ENCODE measurements at places on chromosomes 5 and 9.

GRCh38 chr9:127140181-127140580 lies 17.7 kb upstream of the ANGPTL2 start:
- DNase-seq = no peak

DNA sequence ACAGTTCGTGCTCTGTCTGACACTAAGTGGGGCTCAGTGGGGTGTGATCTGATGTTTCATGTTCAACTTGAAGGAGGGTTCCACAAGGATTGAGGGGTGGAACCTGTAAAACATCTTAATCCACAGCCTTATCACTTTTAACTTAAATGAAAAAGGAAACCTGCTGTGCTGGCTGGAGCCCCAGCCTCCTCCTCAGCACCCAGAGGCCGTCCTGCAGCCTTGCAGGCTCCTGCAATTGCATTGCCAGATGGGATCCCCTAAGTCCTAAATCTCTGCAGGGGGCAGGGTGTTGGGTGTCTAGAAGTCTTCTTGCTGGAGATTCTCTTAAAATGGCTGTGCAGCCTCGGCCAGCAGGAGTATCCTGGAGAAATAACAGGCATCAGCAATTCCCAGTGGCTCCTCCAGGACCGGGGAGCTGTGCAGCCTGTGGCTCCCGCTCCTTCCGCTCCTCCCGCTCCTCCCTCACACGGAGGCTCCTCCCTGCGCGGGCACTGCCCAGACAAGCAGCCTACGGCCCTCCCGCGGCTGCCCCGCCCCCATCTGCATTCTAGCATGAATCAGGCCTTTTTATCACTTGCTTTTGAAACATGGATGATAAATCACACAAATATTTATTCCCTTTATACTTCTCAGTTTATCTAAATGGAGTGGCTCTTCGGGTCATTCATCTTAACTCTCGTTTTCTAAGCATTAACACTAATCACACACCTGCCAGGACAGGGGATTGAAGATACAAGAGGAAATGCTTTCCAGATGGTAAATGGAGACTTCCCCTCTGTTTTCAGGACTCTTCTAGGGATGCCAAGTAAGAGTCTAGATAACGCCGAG lies 131.0 kb downstream of the ADAMTS16 start:
- peak; percentile 86 for DNase-seq

DNA sequence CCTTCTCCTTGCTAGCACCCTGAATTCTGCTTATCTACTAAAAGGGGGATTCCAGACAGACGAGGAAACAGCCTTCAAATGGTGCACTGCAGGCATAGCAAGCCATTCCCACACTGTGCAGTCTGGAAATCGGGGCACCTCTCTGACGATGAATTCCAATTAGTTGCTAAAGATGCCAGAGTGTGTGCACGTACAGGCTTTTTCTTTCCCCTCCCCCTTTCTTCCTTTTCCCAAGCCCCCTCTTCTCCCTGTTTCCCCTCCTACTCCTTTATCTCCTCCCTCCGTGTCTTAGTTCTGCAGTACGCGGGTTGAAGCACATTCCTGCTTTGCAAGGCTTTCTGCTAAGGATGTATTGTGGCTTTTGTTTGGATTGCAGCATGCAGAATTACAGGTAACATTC lies at the start of gene GPR21:
Gene GPR21, plus strand, starts transcription at position 316 of the 400 bp plus-strand sequence. CDS start 900 bp downstream, outside the sequence.
- DNase-seq = no peak

- no peak for DNase-seq
These were observed 402.7 kb upstream of the ZNF608 start for GRCh38 chr5:125149110-125149509.

DNA sequence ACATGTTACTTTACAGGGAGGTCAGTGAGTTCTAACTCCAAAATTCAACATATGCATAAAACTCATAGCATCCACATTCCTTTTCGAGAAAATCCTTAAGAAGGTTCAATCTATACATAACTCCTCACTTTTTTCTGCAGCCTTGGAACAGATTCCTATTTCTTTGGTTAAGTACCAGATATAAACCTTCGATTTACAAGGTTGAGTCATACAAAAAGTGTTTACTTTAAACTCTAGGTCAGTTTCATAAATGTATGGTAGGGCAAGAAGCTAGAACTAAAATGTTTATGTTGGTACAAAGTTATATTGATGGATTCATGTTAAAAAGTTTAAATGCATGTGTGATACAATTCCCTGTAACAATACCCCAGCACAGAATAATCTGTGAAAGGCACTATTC lies 19.4 kb downstream of the CDKN2AIPNL start:
- DNase-seq = no peak

- no peak for DNase-seq
These were observed 4.1 kb downstream of the ISOC1 start for GRCh38 chr5:129098488-129099183.

DNA sequence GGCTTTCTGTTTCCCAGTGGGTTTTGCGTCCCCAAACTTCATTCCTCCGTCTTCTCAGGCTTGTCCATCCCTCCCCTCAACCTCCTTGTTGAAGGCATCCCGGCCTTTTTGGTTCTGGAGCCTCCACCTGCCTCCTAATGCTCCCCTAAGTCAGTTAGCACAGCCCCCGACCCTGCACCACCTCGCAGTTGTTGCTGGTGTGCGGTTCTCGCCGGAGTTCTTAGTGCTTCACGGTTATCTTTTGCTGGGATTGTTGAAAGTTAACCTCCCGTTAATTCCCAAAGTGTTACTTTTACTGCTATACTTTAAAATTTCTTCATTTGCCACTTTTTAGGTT lies 447 bp downstream of the UBLCP1 start:
- DNase-seq = peak; percentile 4

All from foreskin melanocyte (primary cell).